BJ (cell line): ENCODE measurements at places on chromosomes 16 and 17.

- no peak for DNase-seq
Measured at GRCh38 chr17:66679631-66680517, 155.0 kb upstream of the CACNG5 start.

- no peak for DNase-seq
Measured at GRCh38 chr16:77332792-77333191, 102.0 kb downstream of the ADAMTS18 start.

DNA sequence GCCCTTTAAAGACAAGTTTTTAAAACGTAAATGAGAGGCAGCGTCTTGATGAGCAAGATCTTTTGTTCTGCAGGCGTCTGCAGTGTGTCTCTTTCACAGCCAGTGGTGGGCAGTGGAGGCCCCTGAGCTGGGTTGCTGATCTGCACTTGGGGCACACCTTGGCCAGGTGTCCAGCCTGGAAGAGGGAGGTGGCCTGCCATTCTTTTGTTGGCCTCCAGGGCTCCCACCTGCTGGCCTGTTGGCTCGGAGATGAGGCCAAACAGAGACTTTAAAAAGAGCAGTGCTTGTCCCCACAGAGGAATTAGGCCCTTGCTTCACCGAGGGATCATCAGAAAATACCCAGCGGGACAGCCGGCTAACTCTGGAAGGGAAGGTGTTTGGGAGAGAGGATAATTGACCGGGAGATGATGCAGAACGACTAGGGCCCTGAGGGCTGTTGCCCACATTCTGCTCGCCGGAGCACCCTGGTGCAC, 145.9 kb upstream of the PLCG2 start:
- no peak for DNase-seq

DNA sequence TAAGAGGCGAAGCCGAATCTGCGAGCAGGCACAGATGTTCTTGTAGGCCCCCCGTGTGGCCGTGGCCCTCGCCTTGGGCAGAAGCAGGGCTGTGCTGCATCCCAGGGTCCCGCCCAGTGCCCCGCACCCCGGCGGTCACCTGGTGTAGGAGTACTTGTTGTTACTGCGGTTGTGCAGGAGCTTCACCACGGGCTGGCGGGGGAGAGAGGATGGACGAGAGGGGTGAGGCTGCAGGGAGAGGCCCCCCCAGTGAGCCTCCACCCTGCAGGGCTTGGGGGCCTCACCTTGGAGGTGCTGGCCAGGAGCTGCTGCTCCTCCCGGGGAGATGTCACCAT, 11.4 kb downstream of the ASPHD1 start:
- DNase-seq, result no peak

- no peak for DNase-seq
Measured at GRCh38 chr16:83005653-83006160, 378.9 kb downstream of the CDH13 start.

DNA sequence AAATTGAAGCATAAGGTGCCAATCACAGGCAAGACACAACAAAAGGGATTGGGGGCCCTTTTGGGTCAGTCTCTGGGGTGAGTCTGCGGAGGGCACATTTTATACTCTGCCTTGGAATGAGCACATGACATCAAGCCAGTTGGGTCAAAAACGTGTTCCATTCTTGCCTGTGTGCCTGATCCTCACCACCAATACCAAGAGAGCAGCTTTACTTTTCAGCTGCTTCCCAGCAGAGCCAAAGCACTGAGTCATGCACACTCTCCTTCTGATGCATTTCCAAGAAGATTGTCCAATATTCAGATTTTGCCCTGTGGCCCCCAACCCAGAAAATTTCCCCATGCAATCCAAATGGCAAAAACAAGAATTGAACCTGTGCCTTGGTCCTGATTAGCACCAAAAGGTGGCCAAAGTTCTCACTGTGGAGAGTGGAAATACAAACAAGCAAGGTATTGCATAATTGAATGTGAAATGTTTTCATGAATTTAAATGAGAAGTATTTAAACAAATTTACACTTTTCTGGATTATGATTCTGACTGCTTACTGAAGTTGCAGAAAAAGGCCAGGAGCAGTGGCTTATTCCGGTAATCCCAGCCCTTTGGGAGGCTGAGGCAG, 217.8 kb upstream of the SOX9 start:
- DNase-seq, result no peak

DNA sequence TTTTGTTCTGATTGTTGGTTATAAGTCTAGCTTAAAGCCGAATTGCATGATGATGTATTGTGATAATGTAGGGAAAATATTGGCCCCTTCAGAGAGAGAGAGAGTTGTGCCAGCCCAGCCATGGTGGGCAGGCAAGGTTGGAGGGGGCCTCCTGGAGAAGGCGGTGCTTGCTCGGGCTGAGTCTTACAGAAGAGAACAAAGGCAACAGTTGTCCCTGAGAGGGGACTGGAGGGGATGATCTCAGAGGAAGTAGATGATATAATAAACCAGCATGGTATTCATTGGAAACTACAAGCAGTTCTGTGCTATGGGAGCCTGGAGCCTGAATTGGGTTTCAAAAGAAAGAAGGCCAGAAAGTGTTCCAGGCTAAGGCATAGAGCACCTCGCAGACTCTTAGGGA, 173.8 kb downstream of the RPTOR start:
- DNase-seq, result no peak

- DNase-seq, result peak; percentile 46
Measured at GRCh38 chr17:61805399-61805798, 57.9 kb downstream of the BRIP1 start.

DNA sequence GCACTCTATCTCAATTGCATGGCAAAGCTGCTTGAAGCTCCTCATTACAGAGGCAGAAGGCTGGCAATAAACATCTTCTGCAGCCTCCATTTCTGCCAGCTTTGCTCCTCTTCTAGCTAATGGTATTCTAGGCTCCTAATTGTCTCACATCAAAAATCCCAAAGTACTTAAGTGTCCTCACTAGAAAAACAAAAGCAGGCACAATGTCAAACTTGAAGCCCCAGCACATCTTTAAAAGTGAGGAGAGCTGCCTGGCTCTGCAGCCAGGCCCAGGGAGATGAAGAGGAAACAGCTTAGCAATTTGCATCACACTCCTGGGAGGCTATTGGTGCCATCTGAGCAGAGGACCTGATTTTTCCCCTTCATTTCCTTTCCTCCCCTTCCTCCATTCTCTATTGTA, 197.1 kb downstream of the KCNJ2 start:
- DNase-seq, result no peak

GRCh38 chr16:88896238-88897070, 30.0 kb upstream of the PABPN1L start:
- DNase-seq, result no peak

DNA sequence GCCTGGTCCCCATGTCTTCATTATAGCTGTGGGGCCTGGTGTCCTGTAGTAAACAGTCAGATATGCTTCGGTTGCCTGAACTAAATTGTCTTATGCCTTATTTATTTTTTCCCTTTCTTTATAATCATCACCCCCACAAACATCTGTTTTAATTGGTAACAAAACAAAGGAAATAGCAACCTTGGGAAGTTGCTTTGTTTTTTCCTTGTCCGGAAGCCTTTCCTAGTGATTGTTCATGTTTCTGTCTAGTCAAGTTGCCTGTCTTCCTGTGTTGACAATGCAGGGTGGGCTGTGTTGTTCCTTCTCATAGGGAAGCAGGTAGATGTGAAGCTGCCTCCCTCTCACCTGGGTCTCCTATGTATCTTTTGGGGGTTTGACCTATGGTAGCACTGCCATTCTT, 16.7 kb downstream of the PGS1 start:
- no peak for DNase-seq

DNA sequence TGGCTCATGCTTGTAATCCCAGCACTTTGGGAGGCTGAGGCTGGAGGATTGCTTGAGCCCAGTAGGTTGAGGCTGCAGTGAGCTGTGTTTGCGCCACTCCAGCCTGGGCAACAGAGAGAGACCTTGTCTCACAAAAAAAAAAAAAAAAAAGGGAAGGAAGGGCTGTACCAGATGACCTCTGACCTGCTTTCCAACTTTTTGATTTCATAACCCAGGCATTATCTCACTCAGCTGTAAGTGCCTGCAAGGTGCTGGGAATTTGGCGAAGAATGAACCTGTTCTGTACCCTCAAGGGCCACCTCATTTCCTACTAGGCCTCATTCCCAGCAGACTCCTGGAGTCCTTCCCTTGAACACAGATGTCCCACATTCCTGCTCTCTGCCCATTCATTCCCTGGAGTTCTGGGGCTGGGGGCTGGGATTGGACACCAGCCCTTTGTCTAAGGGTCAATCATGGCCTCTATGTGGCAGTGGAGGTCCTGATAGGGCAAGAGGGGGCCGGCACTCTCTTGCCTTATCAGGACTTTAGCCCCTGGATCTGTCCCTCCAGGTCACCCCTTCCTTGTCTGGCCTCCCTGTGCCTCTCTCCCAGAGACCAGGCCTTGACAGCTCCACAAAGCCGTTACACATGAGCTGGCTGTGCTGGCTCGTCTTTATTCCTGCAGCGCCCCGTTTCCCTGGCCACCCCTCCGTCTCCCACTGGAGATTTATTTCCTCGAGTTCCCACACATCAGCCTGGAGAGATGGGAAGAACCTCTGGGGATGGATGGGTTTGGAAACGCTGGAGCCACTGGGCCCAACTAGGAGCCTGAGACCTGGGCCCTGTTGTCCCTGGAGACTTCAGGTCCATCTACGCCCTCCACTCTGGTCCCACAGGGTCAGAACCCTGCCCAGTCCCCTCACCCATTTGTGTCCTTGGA, 821 bp upstream of the GFAP start:
- no peak for DNase-seq

DNA sequence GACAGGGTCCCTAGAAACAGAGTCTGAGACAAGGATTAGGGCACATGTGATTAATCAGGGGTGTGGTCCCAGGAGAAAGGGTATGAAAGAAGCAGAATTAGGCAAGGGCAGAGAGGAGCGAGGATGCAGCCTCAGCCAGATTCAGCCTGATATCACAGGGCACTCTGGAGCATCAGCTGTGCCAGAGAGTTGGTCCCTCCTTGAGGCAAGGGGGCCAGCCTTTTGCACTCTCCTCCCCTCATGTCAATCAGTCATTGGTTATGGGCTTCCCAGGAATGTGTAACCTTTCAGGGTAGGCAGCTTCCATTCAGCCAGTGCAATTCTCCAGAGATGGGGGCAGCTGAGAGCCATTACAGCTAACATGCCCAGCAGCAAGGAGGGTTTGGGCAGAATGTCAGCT, 152.6 kb upstream of the LHX1 start:
- no peak for DNase-seq

GRCh38 chr17:81923302-81924260, 4.0 kb downstream of the MAFG start:
- no peak for DNase-seq

- DNase-seq, result no peak
Measured at GRCh38 chr17:28247671-28248555, 71.1 kb upstream of the TMEM97 start.

GRCh38 chr17:3527896-3528295, 29.7 kb downstream of the TRPV3 start:
- DNase-seq, result no peak

DNA sequence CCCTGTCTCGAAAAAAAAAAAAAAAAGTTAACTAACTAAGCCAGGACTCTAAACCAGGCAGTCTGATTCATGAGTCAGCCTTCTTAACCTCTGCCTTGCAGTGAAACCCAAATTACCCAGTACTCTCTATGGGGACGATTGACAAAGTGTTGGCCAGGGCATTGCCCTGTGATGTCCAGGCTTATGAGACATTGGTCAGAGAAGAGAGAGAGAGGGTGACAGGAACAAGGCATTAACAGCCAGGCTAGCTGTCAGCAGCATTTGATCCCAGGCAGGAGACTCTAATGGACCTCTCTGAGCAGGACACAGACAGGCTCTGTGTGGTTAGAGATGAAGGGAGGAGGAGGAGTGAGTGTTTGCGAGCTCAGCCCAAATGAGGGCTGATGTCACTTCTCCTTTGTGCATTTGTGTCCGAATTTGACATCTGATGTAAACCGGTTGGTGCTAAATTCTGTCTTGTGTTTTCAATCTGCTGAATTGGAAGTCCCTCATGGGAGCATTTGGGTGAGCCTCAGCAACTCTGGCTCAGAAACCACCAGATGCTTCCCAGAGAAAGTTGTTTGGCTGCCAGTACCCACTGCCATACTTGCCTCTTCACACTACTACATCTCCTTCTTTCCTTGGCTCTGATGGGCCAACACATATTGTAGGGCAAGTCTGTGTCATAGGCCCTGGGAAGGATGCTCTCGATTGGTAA, 4.3 kb upstream of the MYL4 start:
- no peak for DNase-seq

- DNase-seq, result no peak
Measured at GRCh38 chr17:41935641-41936040, 5.2 kb downstream of the ODAD4 start.

DNA sequence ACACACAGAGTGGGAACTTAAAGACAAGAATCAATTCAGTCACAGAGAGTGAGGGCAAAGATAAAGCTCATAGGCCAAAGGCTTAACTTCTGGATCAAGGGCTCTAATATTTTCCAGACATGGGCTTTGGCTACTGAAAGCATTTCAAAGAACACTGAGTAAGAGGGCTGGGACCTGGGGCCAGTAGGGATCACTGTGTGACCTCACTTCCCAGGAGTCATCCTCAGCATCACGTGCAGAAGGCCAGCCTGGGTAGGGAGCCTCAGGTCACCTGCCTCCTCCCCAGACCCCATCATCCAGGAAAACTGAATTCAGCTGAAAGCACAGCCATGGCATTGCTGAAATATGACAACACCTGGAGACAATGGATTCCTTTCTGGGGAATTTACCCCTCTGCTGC, 163.5 kb downstream of the RAB11FIP4 start:
- DNase-seq, result no peak

DNA sequence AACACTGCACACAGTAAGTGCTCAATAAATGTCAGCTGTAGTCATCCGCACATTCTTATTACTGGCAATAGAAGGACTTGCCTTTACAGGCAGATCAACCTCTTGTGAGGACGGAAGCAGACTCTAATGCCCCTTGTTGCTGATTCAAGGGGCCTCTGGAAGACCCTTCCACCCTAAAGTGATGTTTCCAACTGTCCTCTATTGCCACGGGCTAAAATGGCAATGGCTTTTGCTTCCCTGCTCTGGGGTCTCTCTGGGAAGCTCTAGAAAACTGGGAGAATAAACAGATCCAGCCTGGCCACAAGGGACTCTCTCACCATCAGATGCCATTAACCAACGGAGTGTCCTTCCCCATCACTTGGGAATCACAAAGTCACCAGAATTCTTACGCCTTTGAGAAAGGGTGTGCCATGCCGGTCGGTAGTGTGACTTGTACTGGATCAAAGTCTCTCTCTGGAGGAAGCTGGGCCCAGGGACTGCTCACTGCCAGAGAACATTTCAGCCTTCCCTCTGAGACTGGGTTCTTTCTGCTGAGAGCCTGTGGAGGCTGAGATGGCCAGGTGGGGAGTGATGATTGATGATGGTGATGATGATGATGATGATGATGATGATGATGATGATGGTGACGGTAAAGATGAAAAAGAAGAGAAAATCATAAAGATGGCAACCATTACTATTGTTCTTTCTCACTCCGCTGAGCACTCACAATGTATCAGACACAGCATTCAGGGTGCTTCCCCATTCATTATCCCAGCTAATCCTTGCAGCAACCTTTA, 146.8 kb downstream of the CYLD start:
- DNase-seq, result no peak
